Memory B cell (primary cell): ENCODE measurements at places on chromosomes 1 and 21.

- no peak for DNase-seq
Measured at GRCh38 chr1:174322202-174322862, 125.4 kb upstream of the GPR52 start.

GRCh38 chr1:8261398-8261762 is 56.5 kb upstream of the SLC45A1 start:
- no peak for DNase-seq

DNA sequence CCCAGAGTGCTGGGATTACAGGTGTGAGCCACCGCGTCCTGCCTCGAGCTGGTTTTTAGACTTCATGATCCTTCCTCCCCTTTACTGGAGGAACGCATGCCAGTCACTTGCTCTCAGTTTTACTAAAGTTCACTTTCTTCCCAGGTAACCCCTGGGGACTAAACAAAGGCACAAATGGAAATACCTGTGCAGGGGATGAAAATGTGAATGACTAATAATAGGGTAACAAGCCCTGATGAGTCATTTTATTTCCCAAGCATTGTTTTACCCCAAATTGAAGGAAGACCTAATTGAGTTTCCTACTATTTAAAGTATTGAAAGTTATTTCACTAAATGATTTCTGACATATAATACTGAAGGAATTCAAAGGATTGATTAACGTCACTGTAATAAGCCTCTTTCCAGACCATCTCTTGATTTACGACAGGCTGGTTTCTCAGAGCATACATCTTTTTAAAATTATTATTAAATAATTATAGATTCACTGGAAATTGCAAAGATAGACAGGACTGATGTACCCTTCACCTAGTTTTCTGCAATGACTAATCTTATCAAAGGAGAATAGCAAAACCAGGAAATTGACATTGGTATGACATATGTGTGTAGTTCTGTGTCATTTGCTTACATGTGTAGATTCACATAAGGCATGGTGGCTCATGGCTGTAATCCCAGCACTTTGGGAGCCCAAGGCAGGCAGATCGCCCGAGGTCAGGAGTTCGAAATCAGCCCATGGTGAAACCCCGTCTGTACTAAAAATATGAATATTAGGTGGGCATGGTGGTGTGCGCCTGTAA is 53.2 kb upstream of the SOD1 start:
- DNase-seq, result no peak

DNA sequence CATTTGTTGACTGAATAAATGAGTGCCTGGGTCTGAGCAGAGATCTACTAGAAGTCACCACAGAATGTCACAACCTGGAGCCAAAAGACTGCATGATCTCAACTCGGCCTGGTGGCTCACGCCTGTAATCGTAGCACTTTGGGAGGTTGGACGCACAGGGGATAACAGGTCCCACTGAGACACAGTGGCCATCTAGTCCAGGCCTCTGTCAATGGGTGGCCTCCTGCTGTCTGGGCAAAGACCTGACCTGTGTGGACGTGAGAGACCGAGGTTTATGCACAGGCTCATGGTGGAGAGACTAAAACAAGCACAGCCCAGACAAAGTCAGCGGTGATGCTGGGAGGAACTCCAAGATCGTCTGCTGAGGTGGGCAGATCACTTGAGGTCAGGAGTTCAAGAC is 103.0 kb upstream of the BACE2 start:
- no peak for DNase-seq

DNA sequence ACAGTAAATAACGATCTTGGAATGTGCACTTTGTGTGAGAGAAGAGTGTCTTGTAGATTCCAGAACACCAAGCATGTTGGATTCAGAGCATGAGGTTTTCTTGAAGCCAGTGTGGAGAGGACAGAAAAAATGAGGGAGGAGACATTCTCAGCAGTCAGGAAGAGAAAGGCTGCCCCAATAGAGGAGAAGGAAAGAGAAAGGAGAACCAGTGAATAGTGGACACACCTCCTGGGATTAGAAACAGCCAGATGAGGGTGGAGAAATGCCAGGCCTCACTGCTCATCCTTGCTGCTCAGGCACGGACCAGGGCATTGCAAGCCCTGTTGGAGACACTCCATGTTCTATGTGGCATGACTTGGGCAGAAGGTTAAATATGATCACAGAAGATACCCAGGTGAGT is 69.0 kb upstream of the KAZN start:
- DNase-seq, result no peak

DNA sequence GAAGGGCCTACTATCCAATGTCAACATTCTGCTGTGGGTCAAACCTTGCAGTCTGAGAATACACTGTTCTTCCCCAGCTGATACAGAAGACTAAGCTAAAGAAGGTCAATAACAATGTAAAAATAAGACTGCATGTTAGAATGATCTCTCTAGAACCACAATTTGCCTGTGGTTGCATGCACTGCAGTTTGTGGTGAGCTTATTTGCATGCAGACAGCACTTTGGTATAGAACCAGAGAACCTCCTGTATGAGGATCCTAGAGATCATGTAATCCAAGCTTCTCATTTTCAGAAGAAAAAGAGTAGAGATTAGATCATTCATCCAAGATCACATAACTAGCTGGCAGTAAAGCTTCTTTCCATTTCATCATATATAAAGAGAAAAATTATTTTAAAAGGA is 15.8 kb downstream of the SYNJ1 start:
- DNase-seq, result peak; percentile 22

DNA sequence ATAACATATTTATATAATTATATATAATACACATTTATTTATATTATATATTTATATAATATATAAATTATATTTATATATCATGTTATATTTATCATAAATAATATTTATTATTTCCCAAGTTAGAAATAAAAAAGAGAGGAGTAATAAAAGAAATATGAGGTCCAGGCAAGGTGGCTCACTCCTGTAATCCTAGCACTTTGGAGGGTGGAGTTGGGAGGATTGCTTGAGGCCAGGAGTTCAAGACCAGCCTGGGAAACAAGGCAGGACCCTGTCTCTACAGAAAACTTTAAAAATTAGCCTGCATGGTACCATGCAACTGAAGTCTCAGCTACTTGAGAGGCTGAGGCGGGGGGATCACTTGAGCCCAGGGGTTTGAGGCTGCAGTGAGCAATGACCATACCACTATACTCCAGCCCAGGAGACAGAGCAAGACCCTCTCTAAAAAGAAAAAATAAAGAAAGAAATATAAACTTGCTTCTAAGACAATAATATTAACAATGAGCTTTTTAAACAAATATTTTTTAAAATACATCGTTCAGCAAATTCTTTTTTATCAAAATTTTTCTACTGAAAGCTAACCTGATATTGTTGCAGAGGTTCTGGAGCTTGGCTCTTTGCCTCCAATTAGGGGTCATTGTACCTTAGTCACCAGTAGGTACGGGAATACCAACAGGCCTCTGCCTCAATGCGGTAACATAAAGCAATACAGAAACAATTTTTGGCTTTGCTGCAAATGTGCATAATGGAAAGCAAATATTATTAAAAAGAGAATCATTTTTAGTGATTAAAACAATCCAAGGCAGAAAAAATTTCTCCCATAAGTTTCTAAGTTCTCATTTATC is 290.0 kb downstream of the SETD4 start:
- DNase-seq, result no peak

DNA sequence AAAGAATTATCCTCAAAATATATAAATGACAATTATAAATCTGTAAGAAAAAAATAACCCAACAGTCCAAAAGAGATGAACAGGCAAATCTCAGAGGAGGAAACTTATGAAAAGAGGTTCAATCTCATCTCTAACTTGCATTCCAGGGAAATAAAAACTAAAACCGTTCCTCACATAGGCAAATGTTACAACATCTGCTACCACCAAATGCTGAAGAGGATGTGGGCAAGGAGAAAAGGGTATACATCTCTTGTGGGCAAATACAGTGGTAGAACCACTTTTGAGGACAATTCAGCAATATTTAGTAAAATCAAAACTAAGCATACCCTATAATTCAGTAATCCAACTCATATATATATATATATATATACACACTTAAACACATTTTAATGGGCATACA is 33.7 kb upstream of the SGIP1 start:
- DNase-seq, result no peak

DNA sequence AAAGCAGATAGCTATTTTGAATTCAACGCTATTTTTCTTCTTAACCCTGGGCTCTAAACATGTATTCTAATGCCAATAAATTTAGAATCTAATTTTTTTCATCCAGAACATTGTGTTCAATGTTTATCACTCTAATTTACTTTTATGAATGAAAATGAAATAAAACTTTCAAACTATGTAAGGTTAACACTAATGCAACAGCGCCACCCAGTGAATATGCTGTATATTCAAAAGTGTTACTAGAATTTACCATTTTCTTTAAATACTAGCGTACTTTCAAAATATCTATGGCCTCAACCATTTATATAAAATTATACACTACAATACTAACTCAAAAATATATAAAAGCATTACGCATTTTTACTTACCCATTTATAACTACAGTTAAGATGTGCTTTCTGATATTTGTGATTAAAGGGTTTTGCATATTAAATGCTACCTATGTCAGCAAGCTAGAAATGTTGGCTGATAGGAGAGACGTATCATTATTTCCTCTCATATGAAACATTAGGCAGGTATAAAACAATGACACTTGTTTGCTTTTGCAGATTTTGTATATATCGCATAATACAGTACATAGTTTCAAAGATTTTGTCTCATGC is 5.9 kb upstream of the NUF2 start:
- DNase-seq, result peak; percentile 19

DNA sequence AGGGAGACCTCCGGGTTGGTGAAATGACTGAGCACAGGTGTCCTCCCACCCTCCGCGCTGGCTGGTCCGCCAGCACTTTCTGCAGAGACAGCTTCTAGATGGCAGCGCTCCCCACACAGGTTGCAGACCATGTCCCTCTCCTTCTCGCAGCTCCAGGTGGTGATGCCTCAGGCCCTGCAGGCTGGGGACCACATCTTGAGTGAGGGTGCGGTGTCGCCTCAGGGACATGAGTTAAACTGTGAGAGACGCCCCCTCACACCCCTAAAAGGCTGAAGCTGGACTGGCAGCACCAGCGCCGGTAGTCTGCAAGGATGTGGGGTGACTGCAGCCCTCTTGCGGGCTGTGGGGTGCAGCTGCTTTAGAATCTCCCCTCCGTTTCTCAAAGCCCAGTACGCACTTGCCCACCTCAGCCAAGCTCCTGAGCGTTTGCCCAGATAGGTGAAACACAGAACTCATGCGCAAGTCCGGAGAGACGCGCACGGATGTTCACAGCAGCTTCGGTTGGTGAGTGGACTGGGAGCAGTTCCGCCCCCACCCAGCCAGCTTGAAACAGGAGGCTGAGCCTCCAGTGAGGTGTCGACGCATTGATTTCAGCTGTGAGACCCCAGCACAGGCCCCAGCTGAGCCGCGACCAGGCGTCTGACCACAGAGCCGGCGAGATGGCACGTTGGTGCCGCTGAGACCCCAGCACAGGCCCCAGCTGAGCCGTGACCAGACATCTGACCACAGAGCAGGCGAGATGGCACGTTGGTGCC is 28.6 kb downstream of the COL6A1 start:
- DNase-seq, result no peak

DNA sequence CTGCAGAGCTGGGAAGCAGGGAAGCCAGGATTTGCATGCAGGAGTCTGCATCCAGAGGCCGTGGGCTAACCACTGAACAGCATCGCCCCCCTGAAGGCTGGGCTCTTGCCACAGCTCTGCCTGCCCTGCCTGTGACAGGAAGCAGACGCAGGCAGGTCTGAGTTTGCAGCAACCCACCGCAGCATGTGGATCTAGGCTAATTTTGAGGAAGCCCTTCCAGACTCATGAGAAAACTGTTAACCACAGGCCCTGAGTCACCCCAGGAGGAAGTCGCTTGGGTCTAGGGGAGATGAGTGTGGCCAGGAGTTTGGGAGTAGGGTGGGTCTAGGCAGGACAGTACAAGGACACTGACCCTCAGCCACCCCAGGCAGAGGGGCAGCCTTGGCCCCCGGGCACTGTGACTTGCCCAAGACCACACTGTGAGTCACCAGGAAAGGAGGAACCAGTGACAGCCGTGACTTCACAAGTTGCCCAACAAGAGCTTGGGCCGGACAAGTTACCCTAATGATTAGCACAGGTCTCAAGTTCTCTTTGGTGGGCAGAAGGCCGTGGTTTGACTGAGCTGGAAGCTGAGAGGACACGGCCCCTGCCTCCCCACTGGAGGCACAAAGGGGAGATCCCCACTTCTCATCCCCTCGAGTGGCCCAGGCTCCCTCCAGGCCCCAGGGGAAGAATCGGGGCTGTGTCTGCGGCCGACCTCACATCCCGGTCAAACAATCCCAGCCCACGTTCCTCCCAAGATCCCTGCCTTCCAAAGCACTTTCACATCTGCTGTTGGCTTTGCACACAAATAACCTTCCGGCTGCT is 826 bp downstream of the LAPTM5 start:
- DNase-seq, result peak; percentile 65
